Tongue (tissue), 3 donors: ENCODE measurements at places on chromosomes 3 and 15. TPM values are rescaled to one million over a fixed set of nuclear protein-coding genes. Genes with fewer than 3 reads are reported as not detected.

Gene OCA2
- total RNA-seq, result 4.9 TPM

DNA sequence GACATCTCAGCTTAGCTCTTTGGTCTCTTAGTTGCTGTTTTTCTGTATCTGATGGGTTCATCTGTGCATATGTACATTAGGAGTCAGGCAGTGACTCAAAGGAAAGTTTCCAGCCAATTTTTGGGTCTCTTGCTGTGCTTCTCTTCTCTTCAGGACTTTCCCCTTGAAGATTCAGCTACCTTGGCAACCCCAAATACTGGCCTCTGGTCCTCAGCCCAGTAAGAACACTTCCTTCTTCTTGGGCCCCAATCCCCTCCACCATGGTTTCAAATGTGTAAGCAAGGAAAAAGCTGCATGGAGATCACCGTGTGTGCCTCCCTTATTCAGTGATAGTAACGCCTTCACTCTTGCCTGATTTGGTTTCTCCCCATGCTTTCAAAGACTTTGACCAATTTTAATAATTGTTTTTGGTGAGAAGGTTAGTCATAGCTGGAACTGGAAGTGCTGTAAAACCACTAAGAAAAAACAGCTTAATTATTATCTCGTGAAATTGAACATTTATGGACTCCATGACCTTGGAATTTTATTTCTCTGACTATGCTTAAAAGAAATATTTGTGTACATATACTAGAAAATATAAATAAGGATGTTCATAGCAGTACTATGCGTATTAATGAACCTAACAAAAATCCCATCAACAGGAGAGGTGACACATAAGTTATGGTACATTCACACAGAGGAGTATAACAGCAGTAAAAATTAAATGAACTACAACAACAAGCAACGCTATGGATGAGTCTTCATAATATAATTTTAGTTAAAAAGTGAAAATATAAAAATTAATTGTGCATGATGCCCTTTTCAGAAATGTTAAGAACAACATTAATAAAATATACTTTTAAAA lies 125.3 kb upstream of the BCL6 start:
- DNase-seq, result no peak

DNA sequence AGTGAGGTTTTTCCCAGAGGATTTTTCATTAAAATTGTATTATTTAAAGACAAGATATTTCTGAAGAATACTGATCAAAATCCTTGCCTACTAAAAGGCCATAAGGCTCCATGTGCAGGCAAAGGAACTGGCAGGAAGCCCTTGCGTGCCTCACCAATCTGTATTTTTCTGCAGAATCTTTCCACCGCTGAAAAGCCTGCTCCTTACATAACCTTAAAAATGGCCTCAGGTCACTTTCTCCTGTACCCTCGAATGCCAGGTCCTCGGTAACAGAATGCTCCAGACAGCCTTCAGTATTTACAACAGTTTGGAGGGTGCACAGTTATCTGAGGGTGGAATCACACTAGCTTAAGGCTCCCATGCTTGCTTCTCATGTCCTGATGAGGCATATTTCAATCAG lies 3.2 kb downstream of the MORC1 start:
- no peak for DNase-seq

GRCh38 chr3:141114816-141115460 lies 63.8 kb downstream of the SPSB4 start:
- DNase-seq, result no peak
